Cerebellar nuclear complex (tissue), 1 donor: ENCODE measurements at places on chromosomes 11 and 22.

GRCh38 chr11:45512471-45513148 lies 152.8 kb downstream of the CHST1 start:
- no peak for DNase-seq

GRCh38 chr11:124493016-124493655 lies 47.6 kb upstream of the OR8B8 start:
- no peak for DNase-seq

- DNase-seq, result no peak
Measured at GRCh38 chr22:36349726-36350125, 38.0 kb downstream of the MYH9 start.

- no peak for DNase-seq
Measured at GRCh38 chr11:70628855-70629844, 230.8 kb downstream of the CTTN start.

- no peak for DNase-seq
Measured at GRCh38 chr22:27476318-27476717, 325.2 kb downstream of the MN1 start.

DNA sequence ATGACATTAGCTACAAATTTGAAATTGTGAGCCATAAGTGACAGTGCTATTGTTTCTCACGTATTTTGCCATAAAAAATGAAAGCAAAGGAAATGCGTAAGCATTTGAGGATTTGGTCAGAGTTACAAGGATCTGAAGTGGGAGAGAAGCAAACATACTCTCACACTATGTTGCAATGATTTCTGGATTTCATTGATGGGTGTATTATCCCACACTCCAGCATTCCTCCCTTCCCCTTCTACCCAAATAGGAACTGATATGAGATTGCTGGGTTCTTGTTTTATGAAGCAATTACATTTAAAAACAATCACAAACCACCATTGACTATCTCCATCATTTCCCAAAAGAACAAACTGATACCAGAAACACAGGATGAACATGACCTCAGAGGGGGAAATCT lies 314.0 kb upstream of the CTSC start:
- DNase-seq, result no peak

GRCh38 chr11:126751242-126751641 lies 249.3 kb downstream of the KIRREL3 start:
- DNase-seq, result no peak

- no peak for DNase-seq
Measured at GRCh38 chr11:7576726-7577290, 63.0 kb downstream of the PPFIBP2 start.

DNA sequence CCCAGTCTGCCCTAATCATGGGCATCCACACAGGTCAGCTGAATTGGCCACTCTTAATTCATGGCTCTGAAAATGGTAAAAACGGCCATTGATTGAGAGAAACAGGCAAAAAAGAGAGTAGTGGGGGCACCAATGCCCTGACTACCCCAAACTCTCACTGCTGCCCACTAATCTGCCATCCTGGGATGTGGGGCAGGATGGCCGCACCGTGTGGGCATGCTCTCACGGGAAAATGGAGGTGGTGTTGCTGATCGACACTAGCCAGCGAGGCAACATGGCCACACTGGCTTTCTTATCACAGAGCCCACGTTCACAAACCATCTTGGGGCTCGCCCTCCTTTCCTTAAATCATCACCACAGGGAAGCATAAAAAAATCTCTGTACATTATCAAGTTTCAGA lies 11.2 kb upstream of the TUB start:
- DNase-seq, result no peak

DNA sequence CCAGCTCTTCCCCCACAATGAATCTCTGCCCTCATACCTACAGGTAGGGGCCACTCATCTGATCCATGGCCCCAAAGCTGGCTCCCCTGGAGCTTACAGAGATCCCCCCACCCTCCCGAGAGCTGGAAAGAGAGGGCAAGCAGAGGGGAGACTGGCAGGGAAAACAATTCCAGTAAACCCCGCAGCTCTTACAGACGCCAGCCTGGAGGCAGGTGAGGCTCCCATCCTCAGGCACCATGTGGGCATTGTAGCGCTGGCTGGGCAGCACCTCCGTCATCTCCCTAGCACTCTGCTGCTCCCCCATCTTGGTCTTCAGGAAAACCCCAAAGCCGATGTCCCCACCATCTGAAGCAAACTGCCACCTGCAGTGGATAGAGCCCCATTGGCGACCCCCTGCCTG lies 14.1 kb downstream of the SEC14L4 start:
- DNase-seq, result no peak

GRCh38 chr11:48099916-48100446 lies 116.6 kb upstream of the OR4B1 start:
- no peak for DNase-seq

DNA sequence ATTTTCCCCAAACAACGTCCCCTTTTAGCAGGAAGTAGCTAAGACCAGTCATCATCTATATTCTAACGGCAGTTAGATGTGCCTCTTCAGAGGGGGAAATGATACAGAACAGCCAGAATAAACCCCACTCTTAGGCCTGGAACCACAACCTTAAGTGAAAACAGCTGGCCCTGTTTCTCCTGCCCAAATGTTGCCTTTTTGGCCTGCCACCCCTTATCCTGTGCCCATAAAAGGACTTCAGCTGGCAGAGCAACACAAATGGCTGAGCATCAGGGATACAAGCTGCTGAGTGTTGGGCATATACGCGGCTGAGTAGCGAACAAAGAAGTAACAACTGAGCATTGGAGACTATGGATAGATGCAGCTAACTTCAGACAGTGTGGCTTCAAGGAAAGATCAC lies 1491.4 kb downstream of the LRRC4C start:
- no peak for DNase-seq

- DNase-seq, result no peak
Measured at GRCh38 chr11:119651802-119652584, 77.0 kb downstream of the NECTIN1 start.

- DNase-seq, result no peak
Measured at GRCh38 chr11:102438311-102439062, 14.1 kb downstream of the TMEM123 start.

GRCh38 chr11:104618954-104619353 lies 279.3 kb downstream of the CASP12 start:
- DNase-seq, result no peak

DNA sequence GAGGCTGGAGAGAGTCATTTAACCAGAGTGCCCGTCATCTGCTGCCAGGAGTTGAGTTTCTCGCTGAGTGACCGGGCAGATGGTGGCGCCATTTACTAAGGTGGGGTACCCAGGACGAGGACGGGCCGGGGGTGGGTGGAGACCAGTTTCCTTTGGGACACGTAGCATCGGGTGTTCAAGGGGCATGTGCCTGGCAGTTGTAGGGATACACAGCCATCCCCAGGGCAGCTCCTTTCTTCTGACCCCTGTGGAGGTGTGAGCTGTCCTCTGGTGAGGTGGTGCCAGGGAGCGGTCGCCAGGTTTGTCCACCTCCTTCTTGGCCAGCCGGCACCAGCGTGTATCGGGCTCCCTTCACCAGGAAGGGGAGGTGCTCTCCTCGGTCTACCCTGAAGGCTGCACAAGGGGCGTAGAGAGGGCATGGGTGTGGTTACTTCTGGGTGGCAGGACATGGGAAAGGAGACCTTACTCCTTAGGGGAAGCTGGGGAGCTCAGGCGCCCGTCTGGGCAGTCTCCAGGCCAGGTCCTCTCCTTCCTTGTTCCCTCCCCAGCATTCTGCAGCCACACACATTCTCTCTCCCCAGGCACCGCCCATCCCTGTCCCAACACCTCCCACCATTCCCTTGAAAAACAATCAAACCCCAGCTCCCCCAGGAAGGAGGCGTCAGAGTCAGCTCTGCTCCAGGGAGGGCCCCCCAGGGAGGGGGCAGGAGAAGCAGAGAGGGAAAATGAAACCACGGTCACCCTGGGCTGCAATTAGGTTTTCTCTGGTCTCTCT lies 10.3 kb upstream of the MB start:
- DNase-seq, result no peak

GRCh38 chr11:92751594-92751993 lies 217.9 kb upstream of the MTNR1B start:
- no peak for DNase-seq

DNA sequence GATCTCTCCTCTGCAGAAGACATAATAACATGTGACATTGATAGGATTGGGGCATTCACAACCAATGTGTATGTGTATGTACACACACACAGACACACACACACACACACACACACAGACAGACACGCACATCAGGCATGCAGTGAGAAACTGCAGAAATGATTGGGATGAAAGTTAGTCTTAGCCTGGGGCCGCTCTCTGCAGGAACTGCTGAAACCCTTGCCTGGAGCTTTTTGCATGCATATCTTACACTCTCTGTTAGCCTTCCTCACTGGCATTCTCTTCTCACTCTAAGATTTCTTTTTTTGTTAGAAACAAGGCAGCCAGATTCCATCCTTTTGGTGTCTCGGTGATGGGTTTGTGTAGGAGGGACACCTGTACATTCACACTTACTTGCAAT lies 337.9 kb downstream of the NELL1 start:
- DNase-seq, result no peak

DNA sequence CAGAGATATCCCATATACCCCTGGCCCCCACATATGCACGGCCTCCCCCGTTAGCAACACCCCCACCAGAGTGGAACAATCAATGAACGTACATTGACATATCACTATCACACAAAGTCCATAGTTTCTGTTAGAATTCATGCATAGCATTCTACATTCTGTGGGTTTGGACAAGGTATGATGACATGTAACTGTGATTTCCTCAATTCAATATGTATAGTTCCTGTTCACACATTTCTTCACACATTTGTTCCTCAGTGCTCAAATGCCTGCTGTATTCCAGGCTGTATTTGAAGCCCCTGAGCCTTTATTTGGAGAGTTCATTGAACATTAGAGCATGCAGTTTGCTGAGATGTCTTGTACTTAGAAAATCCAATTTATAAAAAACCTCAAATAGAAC lies 69.9 kb downstream of the PTPRJ start:
- no peak for DNase-seq

GRCh38 chr22:50285568-50286229 lies 15.5 kb upstream of the MAPK11 start:
- DNase-seq, result no peak

- no peak for DNase-seq
Measured at GRCh38 chr11:10931761-10932670, 74.2 kb upstream of the ZBED5 start.

GRCh38 chr11:7376386-7376785 lies 108.9 kb upstream of the OLFML1 start:
- DNase-seq, result no peak

DNA sequence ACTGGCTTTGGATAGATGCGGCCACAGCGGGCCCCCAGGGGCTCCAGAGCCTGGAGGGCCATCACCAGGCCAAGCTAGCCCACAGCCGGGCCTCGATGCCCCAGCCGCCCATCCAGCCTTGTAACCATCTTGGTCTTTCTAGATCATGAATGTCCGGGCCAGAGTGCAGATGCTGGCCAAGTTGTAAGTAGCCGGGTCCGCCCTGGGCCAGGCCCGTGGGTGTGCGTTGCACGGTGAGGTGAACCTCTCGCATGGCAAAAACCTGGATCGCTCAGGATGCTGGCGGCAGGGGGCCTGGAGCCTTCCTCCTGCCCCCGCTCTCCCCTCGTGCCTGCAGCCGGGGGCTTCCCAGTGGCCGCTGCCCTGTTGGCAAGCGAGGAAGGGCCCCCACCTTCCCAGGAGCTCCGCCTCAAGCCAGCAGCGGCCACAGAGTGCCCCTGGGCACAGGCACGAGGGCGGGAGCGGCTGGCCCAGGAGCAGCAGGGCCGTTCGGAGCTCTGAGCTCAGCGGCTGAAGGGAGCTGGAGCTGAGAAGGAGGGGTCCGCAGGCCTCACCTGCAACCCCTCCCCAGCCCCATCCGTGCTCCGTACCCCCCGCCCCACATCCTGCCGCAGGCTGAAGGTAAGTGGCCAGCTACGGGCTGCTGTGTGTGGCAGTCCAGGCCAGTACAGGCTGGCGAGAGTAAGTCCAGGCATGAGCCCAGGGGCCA lies 10.9 kb upstream of the MRPL23 start:
- no peak for DNase-seq

GRCh38 chr11:18633256-18634139 lies 644 bp downstream of the SPTY2D1 start:
- no peak for DNase-seq

DNA sequence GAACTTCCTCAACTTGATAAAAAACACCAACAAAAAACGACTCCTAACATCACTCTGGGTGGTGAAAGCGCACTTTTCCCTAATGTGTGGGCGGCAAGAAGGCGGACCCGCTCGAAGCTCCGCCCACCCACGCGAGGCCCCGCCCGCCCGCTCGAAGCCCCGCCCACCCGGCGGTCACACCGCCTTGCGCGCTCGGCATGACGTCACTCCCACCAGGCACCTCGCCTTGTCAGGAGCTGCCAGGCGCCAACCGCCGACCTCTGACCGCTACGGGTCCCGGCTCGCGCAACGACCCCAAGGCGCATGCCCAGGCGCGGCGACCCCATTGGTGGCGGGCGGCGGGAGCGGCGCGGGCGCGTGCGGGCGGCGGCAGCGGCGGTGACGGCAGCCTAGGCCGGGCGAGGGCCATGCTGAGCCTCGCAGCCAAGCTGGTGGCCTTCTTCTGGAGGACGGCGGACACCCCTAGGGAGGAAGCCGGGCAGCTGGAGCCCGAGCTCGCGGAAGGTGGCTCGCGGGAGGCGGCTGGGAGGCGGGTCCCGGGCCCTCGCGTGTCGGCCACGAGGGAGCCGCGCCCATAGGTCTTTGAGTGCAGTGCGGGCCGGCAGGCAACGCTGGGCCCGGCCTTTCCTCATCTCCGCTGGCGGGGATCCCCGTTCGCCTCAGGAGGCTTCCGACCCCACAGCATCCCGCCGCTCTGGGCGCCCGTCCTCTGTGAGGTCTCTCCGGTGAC lies at the start of gene MOV10L1:
Gene MOV10L1 (plus strand): TSS at position 325 of the 730 bp plus-strand sequence. CDS start 83 bp downstream, at position 408.
- DNase-seq, result no peak

DNA sequence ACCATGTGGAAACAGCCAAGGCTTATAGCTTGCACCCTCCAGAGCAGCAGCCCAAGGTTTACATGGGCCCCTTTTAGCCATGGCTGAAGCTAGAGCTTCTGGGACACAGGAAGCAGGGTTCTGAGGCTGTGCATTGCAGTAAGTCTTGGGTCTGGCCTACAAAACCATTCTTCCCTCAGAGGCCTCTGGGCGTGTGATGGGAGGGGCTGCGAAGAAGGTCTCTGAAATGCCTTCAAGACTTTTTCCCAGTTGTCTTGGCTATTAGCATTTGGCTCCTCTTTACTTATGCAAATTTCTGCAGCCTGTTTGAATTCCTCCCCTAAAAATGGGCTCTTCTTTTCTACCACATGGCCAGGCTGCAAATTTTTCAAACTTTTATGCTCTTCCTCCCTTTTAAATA lies 109.5 kb downstream of the BBOX1 start:
- no peak for DNase-seq
